ENCODE measurements at places on chromosomes 7 and 10.

DNA sequence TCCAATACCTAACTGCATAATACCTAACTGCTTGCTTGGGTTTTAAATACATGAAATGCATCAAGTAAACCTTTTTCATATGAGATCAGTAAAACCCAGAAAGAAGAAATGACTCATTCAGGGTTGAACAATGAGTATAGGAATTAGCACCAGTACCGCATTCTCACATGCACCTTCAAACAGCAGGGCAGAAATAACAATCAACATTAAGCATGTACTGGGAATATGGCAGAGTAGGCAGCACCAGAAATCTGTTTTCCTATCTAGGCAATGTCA is 850.3 kb upstream of the SORCS1 start:
- no peak for DNase-seq

- DNase-seq: no peak
Observed at GRCh38 chr7:147510923-147511322, 1079.6 kb upstream of the C7orf33 start.

GRCh38 chr7:107638594-107638993 is 22.0 kb upstream of the SLC26A4 start:
- DNase-seq: no peak

GRCh38 chr7:98119256-98119918 is 12.7 kb downstream of the LMTK2 start:
- DNase-seq: no peak

DNA sequence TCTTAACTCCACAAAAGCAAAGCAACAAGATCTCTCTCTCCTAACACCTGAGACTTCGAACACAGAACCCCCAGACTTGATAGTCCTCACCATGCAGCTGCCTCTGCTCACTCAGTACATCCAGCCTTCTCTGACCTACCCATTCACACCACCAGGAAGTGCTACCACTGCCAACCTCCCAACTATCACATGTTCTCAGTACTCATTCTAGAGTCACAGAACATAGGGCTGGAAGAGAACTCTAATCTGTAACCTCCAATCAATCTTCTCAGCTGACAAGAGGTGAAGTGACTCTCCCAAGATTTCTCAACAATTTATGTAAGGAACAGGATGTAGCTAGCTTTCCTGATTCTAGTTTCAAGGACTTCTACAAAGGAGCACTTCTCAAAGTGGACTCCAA is 3.8 kb downstream of the NUDCD3 start:
- DNase-seq: no peak

GRCh38 chr7:66303454-66304155 is 98.5 kb downstream of the TPST1 start:
- DNase-seq: no peak

DNA sequence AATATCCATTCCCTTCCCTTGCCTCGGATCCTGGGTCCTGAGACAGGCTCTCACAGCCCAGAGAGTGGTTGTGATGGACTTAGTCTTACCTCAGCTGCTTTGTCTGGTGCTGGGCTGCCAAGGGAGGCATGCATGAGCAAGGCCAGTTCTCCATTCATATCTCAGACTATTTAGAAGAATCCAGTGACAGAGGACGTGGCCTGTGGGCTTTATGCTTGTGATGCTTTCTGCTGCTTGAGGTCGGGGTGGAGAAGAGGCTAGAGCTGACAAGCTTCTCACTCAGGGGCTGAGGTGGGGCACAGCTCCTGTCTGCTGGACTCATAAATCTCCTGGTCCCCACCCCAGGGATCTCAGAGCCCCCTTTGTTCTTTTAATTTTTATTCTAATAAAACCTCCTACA is 66.8 kb downstream of the DNAJC12 start:
- no peak for DNase-seq

DNA sequence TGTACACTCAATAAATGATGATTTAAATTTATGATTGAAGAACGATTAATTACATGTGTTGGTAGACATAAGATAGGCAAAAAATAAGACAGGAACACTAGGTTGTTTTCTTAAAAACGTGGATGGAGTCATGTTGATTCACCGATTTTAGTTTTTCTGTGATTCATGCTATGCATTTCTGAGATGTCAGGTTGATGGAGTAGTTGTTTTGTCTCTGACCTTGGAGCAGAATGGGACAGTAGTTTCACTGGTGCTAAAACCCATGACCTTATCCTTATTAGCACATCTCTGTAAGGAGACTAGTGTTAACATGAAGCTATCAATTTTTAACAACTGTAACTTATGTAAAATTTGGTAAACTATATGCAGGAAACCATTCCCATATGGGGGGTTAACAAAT is 611.6 kb upstream of the FZD8 start:
- no peak for DNase-seq

- no peak for DNase-seq
Observed at GRCh38 chr10:48611133-48611532, 6.3 kb upstream of the ARHGAP22 start.

GRCh38 chr10:94023906-94024305 is 30.2 kb downstream of the PLCE1 start:
- DNase-seq: no peak

DNA sequence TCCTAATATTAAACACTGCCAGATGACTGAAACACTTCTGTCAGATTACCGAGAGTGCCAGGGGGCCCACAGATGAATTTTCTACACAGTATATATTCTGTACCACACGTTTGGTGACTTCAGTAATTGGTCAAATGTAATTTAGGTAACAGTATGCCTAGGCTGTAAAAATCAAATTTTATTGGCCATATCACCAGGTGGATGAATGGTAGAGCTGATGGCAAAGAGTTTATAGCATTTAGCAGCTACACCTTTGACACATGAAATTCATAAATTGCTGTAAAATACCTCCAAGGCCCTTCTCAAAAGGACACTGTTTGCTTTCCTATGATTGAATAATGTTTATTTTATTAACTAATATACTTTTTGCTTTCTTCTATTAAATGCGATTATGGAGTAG is 101.3 kb downstream of the ARID5B start:
- DNase-seq: no peak

GRCh38 chr7:113128031-113128430 is 9.7 kb upstream of the SMIM30 start:
- no peak for DNase-seq

DNA sequence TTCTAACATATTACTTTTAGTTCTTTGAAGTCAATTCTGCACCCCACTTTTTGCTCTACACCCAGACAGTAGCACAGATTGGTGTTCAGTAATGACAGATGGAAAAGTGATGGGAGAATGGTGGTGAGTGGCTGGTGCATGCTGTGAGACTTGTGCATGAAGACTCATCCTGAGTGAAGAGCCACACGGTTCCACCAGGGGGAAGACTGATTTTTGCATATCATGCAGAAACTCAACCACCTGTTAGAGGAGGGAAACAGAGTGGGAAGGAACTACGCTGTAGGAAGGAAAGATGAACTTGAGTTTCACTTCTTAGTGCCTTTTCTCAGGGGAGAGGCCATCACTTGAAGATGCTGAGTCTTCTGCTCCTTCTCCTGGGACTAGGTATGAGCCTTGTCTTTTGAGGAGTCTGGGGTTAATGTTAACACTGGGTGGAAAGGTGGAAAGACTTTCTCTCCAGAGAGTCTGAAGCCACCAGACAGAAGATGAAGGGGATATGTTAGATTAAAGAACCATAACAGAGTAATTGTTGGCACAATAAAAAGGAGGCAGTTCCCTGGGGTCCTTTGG is 9.3 kb upstream of the PRSS1 start:
- DNase-seq: no peak

- DNase-seq: no peak
Observed at GRCh38 chr10:12156367-12157123, 27.1 kb downstream of the SEC61A2 start.

DNA sequence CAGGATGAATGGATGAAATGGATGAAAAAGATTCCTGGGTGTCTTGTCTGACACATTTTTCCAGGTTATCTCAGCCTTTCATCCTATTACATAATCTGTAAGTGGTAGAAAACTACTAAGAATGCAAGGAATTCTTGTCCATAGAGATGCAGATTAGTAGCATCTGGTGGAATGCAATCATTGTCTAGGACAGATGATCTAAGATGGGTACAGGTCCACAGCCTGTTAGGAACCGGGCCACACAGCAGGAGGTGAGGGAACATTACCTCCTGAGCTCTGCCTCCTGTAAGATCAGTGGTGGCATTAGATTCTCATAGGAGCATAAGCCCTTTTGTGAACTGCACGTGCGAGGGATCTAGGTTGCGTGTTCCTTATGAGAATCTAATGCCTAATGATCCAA is 225.0 kb downstream of the CALN1 start:
- DNase-seq: no peak

- no peak for DNase-seq
Observed at GRCh38 chr7:103996639-103997038, 7.2 kb upstream of the RELN start.

- DNase-seq: no peak
Observed at GRCh38 chr10:119541459-119542356, 811 bp downstream of the RGS10 start.

GRCh38 chr10:133135116-133135465 is 24.9 kb upstream of the KNDC1 start:
- no peak for DNase-seq

GRCh38 chr7:70703785-70704184 is 428.2 kb upstream of the GALNT17 start:
- no peak for DNase-seq

DNA sequence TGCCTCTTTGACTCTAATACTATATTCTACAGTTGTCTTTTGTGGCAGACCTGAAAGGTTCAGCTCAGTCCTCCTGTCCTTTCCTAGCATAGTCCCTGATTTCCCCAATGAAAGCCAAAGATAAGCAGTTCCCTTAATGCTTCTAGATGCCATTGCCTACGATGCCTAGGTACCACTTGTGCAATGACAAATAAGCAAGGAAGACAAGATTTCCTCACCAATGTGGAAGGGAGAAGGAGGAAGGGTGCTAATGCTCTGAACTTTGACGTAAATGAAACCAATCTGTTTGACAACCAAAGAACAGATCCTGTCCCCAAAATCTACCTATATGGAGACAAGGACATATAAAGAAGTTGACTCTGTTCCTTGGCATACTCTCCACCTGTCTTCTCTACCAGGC is 393.3 kb downstream of the KCNMA1 start:
- no peak for DNase-seq

GRCh38 chr7:32476816-32477648 is 13.1 kb downstream of the LSM5 start:
- DNase-seq: no peak

GRCh38 chr7:36840904-36841303 is 116.6 kb upstream of the AOAH start:
- DNase-seq: no peak

- no peak for DNase-seq
Observed at GRCh38 chr10:132982301-132982989, 40.1 kb upstream of the CFAP46 start.

GRCh38 chr7:47191876-47192291 is 390.0 kb downstream of the TNS3 start:
- no peak for DNase-seq

DNA sequence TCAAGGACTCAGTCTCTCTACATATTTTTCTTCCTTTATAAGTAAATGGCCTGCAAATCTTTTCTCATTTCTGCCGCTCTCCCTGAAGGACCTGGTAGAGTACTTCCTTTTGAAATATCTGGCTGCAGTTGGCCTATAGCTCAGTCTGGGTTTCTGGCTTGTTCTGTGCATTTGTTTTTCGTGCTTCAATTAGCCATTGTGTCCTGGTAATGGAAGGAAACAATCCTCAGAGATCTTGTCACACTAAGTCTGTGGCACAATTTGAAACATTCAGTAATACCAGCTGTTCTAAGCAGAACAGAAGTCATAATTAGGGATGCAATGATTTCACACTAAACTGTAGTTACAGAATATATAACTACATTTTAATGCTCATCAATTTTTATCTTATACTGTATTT is 545.0 kb downstream of the NRG3 start:
- DNase-seq: no peak

GRCh38 chr10:111974325-111974724 is 209.2 kb downstream of the GPAM start:
- DNase-seq: no peak

DNA sequence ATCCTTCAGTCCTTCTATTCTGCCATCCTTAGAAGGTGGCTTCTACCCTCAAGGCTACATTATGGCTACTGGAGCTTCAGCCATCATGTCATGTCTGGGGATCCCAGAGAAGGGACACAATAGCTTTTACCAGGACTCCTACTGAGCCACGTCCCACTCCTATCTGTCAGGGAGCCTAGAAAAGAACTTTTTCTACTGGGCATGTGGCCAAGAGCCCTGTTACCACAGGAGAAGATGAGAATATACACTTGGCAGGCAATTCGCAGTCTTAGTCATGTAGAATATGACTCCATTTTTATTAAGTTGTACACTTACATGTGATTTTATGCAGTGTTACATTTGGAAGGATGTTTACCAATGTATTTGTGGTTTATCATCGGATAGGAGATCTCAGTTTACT is 64.6 kb upstream of the KCNMA1 start:
- no peak for DNase-seq

- DNase-seq: no peak
Observed at GRCh38 chr10:98405422-98405821, 9.6 kb downstream of the PYROXD2 start.

DNA sequence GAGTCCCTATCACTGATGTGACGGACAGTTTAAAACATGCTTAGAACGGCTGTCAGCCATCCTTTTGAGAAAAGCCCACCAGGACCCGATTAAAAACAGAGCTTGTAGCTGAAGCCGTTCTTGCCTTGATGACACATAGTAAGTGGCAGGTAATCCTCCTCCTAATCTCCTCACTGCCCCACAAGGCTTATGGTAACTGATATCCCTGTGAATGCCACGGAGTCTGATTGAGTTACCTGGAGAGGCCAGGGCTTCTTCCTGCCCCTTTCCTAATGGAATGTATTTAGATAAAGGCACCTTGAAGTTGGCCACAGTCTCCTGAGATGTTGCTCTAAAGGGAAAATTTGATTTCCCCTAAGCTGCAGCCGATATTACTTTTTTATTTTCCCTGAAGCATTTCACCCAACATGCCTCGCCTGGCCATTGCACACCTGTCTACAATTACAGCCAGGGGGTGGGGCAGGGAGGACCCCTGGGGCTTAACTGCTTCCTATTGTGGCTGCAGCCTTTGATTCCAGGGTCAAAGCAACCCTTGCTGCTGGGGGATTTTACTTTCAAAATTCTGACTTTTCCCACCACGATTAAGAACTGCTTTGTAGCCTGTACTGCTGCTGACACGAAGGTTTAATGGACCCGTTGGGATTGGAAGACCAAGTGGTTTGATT is 169.0 kb upstream of the GPR26 start:
- no peak for DNase-seq

DNA sequence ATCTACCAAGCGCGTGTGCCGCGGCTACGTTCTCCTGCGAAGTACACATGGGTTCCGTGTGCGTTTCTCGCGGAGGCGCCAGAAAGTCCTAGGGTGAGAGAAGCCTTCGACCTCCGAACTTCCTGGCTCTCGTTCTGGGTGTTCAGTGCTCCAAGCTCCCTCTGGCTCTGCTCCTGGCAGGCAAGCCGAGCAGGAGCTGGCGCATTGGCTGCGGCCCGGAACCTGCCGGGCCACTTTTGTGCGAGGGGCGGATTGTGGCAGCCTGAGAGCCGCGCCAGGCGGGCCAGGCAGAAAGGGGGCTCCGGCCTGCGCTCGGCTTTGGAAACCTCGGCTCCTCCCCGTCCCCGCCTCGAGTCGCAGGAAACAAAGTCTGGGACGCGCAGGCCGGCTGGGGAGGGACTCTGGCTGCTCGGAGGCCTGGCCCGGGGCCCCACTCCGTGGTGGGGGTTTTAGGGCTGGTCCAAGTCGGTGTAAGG is 9.6 kb downstream of the EMX2 start:
- DNase-seq: no peak

- no peak for DNase-seq
Observed at GRCh38 chr7:119919986-119920385, 353.0 kb upstream of the KCND2 start.

Measured in neuronal stem cell (in vitro differentiated cells).